ENCODE measurements at places on chromosomes 2 and 18. TPM values are rescaled to one million over a fixed set of nuclear protein-coding genes. Genes with fewer than 3 reads are reported as not detected.

Gene SLC35F5
- total RNA-seq = 43.1 TPM

Gene SLC16A14
- total RNA-seq = 2.0 TPM

Gene DLX1
- 0.23 TPM for total RNA-seq

Gene EN1
- total RNA-seq = not detected

Gene CGREF1
- not detected for total RNA-seq

Gene IL1RN
- 0.40 TPM for total RNA-seq

Gene RAD51AP2
- total RNA-seq = not detected

Gene DCDC2C
- total RNA-seq = not detected

- no peak overlapping the region for H3K4me3 ChIP-seq
- DNase-seq = no peak
- no peak overlapping the region for H3K27ac ChIP-seq
- H3K36me3 ChIP-seq = no peaks in the 10 kb centered on the region
- no peaks in the 10 kb centered on the region for H3K27me3 ChIP-seq
Measured at GRCh38 chr18:53114441-53114840, 774.4 kb downstream of the DCC start.

DNA sequence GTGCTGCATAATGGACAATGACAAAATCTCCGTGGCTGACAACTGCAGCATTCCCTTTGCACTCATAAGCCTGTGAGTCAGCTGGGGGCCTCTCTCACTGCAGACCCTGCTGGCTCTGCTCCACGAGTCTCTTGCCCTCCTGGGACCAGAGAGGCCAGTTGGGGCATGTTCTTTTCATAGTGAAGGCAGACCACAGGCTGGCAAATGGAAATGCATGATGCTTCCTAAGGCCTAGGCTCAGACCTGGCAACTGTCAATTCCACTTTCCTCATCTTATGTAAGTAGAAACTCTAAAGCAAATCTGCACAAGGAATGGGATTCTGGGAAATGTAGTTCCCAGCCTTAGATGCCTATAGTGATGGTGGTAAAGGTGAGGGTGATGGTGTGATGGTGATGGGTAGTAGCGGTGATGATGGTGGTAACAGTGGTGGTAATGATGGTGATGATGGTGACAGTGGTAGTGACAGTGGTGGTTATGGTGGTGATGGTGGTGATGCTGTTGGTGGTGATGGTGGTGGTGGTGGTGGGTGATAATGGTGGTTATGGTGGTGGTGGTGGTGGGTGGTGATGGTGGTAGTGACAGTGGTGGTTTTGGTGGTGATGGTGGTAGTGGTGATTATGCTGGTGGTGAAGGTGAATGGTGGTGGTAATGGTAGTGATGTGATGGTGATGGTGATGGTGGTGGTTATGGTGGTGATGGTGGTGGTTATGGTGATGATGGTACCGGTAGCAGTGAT lies 185.8 kb upstream of the ARL4C start:
- no peak overlapping the region for H3K27ac ChIP-seq
- no peaks in the 10 kb centered on the region for H3K36me3 ChIP-seq
- no peak overlapping the region for H3K4me3 ChIP-seq
- DNase-seq = peak; percentile 64
- H3K27me3 ChIP-seq = no peaks in the 10 kb centered on the region

DNA sequence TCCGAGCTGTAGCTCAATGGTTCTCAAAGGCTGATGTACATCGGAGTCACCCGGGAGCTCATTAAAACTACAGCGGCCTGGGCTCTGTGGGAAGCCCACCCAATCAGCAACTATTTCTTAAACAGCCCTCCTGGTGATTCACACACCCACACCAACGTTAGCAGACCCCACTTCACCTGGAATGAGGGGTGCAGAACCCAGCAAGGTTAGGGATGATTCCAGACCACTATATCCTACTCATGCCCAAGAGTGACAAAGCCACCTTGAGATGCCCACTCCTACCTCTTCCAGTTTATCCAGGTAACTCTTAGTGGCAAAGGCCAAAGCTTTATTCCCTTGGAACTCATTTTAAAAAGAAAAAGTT lies 149.7 kb downstream of the RHBDD1 start:
- no peak overlapping the region for H3K27ac ChIP-seq
- no peaks in the 10 kb centered on the region for H3K36me3 ChIP-seq
- H3K27me3 ChIP-seq = no peaks in the 10 kb centered on the region
- DNase-seq = no peak

DNA sequence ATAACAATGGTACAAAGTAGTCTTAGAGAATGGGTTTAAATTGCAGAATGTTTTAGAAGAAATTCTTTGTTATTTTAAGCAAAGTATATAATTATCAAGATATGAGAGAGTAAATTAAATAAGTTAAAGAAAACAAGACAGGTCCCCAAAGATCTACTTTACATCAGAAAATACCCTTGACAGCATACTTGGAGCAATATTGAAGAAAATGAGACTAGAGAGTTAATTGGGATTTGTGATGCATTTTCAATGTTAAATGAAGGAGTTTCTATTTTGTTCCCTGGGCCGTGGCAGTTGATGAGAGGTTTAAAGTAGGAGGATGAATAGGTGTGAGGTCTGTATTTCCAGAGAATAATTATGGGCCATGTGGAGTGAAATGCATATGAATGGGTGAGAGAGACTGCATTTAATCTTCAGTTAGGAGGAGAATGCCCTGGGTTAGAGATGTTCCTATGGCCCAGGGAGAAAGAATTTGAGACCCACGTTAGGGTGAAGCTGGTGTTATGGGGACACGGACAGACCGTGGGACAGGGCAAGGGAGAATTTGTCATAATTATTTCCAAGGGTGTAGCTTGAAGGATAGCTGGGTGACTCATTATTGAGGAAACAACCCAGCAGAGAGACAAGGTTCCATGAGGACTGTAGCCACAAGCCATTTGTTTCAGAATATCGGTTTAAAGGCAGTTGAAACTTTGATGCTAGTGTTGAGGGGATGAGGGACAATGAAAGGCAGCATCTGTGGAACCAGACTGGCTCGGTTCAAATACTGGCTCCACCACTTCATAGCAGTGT lies 22.7 kb downstream of the MGAT5 start:
- no peak overlapping the region for H3K4me3 ChIP-seq
- no peaks in the 10 kb centered on the region for H3K27me3 ChIP-seq
- H3K4me1 ChIP-seq = no peaks in the 10 kb centered on the region
- no peak overlapping the region for H3K27ac ChIP-seq

- peaks cover 82% of the 10 kb centered on the region for H3K36me3 ChIP-seq
- no peak for DNase-seq
- H3K27ac ChIP-seq = no peak overlapping the region
- no peak overlapping the region for H3K4me3 ChIP-seq
- H3K4me1 ChIP-seq = no peaks in the 10 kb centered on the region
Measured at GRCh38 chr18:31835528-31836133, 75.0 kb upstream of the SLC25A52 start.

GRCh38 chr2:149333636-149334035 lies 3.2 kb downstream of the LYPD6 start:
- H3K4me3 ChIP-seq = no peak overlapping the region
- no peaks in the 10 kb centered on the region for H3K27me3 ChIP-seq
- H3K4me1 ChIP-seq = peaks cover 5% of the 10 kb centered on the region
- no peaks in the 10 kb centered on the region for H3K36me3 ChIP-seq

DNA sequence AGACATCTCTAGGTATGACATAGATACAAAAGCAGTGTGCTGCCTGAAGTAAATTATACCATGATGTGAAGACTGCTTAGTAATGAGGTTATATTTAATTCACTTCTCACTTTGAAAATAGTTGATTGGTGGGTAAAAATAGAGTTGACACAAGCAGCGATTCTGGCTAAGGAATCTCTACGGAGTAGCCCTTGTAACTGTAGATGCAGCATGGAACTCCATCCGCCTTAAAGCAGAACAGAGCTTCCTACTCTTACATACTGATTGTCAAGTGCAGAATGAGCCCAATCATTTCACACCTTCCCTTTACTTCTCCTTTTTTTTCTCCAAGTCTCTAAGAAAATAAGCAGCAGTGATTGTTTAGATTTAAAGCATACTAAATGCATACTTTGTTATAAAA lies 1594.6 kb upstream of the SLC39A10 start:
- no peaks in the 10 kb centered on the region for H3K27me3 ChIP-seq
- no peak overlapping the region for H3K27ac ChIP-seq
- no peak overlapping the region for H3K4me3 ChIP-seq
- no peaks in the 10 kb centered on the region for H3K36me3 ChIP-seq
- no peaks in the 10 kb centered on the region for H3K4me1 ChIP-seq

GRCh38 chr18:30440351-30440750 lies 602.2 kb downstream of the DSC3 start:
- DNase-seq = no peak
- no peak overlapping the region for H3K27ac ChIP-seq
- no peaks in the 10 kb centered on the region for H3K4me1 ChIP-seq
- no peaks in the 10 kb centered on the region for H3K36me3 ChIP-seq
- H3K4me3 ChIP-seq = no peak overlapping the region
- no peaks in the 10 kb centered on the region for H3K27me3 ChIP-seq

GRCh38 chr18:3027370-3027891 lies 14.5 kb upstream of the LPIN2 start:
- no peaks in the 10 kb centered on the region for H3K36me3 ChIP-seq
- H3K4me3 ChIP-seq = no peak overlapping the region
- no peak for DNase-seq

- no peaks in the 10 kb centered on the region for H3K36me3 ChIP-seq
- H3K27ac ChIP-seq = no peak overlapping the region
- no peak for DNase-seq
- peaks cover 27% of the 10 kb centered on the region for H3K4me1 ChIP-seq
- H3K27me3 ChIP-seq = peaks cover 8% of the 10 kb centered on the region
Measured at GRCh38 chr2:86806059-86806857, 15.5 kb upstream of the CD8A start.

- H3K4me1 ChIP-seq = peaks cover 26% of the 10 kb centered on the region
- H3K27ac ChIP-seq = no peak overlapping the region
- no peak for DNase-seq
- no peaks in the 10 kb centered on the region for H3K27me3 ChIP-seq
- no peaks in the 10 kb centered on the region for H3K36me3 ChIP-seq
Measured at GRCh38 chr2:173050684-173051083, 25.0 kb upstream of the MAP3K20 start.

DNA sequence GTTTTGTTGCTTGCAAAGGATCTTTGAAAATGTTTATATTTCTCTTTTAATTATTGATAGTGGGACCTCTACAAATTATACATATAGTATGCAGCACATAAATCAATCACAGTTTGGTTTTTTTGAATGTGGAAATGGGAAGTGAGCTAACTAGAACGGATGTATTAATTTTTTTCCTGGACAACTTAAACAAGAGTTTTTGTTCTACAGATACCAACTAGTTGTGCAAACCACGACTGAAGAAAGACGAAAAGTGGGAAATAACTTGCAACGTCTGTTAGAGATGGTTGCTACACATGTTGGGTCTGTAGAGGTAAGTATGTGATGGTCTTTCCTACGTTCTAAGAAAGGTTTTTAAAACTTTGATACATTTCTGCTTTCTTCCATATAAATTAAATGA lies 39.2 kb downstream of the NDC80 start:
- H3K27ac ChIP-seq = no peak overlapping the region
- DNase-seq = no peak
- no peak overlapping the region for H3K4me3 ChIP-seq
- no peaks in the 10 kb centered on the region for H3K27me3 ChIP-seq
- no peaks in the 10 kb centered on the region for H3K4me1 ChIP-seq
- H3K36me3 ChIP-seq = no peaks in the 10 kb centered on the region

- H3K4me3 ChIP-seq = peak overlapping the region; percentile 95
- no peaks in the 10 kb centered on the region for H3K27me3 ChIP-seq
- H3K4me1 ChIP-seq = peaks cover 34% of the 10 kb centered on the region
- DNase-seq = no peak
- H3K36me3 ChIP-seq = no peaks in the 10 kb centered on the region
Measured at GRCh38 chr2:24919506-24920097, 435 bp downstream of the ADCY3 start.

DNA sequence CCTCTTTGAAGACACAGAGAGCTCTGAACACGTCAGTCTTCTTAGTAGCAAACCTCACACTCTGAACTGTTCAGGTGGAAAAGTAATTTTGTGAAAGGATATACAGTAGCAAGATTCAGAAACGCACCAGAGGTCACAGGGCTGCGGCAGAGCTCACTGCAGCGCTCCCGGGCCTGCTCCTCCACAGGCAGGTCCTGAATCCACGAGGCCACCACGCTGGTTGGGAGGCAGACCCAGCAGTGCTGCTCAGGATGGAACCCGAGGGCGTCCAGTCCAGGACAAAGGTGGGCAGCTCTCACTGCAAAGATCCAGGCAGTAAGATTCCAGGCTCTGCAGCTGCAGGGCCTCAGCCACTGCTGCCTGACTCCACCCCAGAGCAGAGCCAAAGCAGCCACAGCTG lies 576.2 kb upstream of the SALL3 start:
- DNase-seq = no peak
- no peak overlapping the region for H3K4me3 ChIP-seq
- H3K4me1 ChIP-seq = no peaks in the 10 kb centered on the region
- no peak overlapping the region for H3K27ac ChIP-seq
- no peaks in the 10 kb centered on the region for H3K36me3 ChIP-seq

- H3K4me3 ChIP-seq = no peak overlapping the region
- H3K27ac ChIP-seq = no peak overlapping the region
- H3K27me3 ChIP-seq = no peaks in the 10 kb centered on the region
- no peak for DNase-seq
Measured at GRCh38 chr2:109702250-109702985, 88.3 kb downstream of the SOWAHC start.

- no peak overlapping the region for H3K4me3 ChIP-seq
- H3K27me3 ChIP-seq = no peaks in the 10 kb centered on the region
- no peak for DNase-seq
- no peaks in the 10 kb centered on the region for H3K4me1 ChIP-seq
- no peaks in the 10 kb centered on the region for H3K36me3 ChIP-seq
Measured at GRCh38 chr2:34736482-34736881, 1137.4 kb upstream of the FAM98A start.

DNA sequence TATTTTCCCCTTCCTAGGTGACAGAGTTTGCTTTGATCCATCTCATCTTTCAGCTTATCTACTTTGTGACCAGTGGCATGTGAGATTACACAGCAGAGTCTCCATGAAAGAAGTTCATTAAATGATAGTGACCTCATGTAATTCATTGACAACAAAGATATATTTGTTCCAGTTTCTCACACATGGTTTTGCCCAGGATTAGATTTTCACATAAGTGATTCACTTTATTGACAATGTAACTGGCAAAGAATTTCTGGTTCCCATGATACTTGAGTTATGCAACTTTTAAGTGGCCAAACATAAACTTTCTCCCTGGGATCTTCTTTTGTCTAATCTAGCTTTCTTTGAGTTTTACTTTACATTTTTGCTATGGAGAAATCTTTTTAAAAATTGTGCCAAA lies 50.0 kb downstream of the MC4R start:
- no peaks in the 10 kb centered on the region for H3K4me1 ChIP-seq
- no peaks in the 10 kb centered on the region for H3K27me3 ChIP-seq
- no peak for DNase-seq
- no peaks in the 10 kb centered on the region for H3K36me3 ChIP-seq

DNA sequence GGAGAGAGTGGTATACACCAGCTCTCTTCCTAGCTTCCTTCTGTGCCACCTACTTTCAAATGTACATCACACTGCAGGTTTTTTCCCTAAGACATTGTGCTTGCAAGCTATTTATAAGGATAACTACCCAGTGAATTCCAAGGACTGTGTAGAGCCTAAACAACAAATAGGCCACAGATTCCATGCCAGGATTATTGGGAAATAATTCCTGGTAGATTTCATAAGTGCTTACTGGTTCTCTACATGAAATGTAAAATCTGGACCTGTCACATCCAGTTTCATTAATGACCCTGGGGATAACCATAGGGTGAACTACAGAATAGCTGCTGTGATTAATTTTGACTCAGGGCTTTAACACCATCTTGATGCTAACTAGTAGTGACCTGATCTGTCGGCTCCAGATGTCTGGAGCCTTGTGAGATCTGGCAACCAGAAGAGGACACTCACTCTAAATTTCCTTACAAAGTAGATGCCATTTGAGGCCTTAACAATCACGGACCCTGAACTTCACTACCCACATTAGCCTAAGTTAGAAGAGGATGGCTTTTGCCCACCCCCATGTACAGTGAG lies 34.3 kb upstream of the LGALSL start:
- no peaks in the 10 kb centered on the region for H3K27me3 ChIP-seq
- peaks cover 8% of the 10 kb centered on the region for H3K4me1 ChIP-seq
- no peak overlapping the region for H3K27ac ChIP-seq
- no peak overlapping the region for H3K4me3 ChIP-seq
- no peak for DNase-seq

Measured in esophagus muscularis mucosa (tissue), 4 donors.